Motor neuron (in vitro differentiated cells): ENCODE measurements at places on chromosomes 16 and 17.

- ATAC-seq: peak; percentile 89
Measured at GRCh38 chr17:79154951-79155585, 80.4 kb downstream of the ENGASE start.

DNA sequence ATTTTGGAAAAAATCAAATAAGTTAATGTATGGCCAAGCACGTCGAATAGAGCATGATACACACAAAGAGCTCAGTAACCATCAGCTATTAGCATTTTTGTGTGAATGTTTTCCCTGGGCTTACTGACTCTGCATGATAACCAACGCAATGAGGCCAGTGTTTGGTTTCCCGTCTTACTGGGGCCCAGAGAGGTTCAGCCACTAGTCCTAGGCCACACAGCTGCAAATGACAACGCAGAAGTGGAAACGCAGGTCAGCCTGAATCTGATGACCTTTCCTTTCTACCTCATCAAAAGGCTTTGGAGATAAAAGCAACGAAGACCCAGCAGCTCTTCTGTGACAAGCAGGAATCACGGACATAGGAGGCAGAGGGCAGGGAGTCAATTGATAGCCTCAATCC is 7.2 kb upstream of the CACNG4 start:
- no peak for ATAC-seq

GRCh38 chr17:42784409-42784808 is 4.0 kb downstream of the WNK4 start:
- ATAC-seq: no peak

GRCh38 chr17:70365091-70365583 is 195.8 kb downstream of the KCNJ2 start:
- no peak for ATAC-seq

DNA sequence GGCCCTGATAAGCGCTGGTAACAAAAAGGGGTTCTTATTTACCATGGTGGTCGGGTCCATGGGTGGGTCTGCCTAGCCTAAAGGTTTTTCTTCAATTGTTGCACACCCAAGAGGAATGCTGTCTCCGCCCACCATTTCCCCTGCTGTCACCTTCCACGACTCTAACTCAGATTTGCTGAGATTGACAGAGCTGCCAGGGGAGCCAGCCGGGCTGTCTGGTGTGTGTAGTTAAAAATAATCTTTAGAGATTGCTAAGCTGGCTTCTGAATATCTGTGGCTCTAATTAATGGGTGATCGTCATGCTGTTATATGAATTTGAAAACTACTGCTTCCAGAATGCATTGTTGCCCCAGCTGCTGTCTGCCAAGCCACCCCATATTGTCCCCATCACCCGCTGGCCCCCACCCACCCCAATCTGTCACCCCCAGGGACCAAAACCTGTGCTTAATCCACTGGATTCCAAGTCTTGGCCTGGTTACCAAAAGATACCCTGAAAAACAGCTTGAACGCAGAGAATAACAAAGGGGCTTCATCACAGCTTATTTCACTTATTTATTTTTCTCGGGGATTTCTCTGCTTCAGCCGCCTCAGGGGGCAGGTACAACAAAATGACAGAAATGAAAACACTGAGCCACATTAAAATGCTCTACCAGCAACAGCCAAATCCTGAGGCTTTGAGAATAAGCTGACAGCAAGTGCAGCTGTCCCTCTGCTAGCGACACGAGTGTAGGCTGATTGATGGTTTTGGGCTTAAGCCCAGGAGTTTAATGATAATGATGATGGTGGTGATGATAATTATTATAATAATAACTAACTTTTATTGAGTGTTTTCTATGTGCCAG is 46.1 kb upstream of the NLK start:
- ATAC-seq: no peak

GRCh38 chr16:72429671-72430081 is 257.7 kb upstream of the PMFBP1 start:
- no peak for ATAC-seq

GRCh38 chr17:45197108-45197507 is 24.6 kb upstream of the FMNL1 start:
- ATAC-seq: no peak

GRCh38 chr16:84186685-84187437 is at the start of gene TAF1C:
Gene TAF1C (minus strand): TSS chr16:84187057. CDS start chr16:84184988, 2,069 bp downstream.
- peak; percentile 88 for ATAC-seq
